ENCODE measurements at places on chromosomes 4 and X. TPM values are rescaled to one million over a fixed set of nuclear protein-coding genes. Genes with fewer than 3 reads are reported as not detected.
A peak's percentile ranks its signal among the peaks of the same experiment; 100 is the strongest.

The TIMP1 gene
- total RNA-seq = 289 TPM

DNA sequence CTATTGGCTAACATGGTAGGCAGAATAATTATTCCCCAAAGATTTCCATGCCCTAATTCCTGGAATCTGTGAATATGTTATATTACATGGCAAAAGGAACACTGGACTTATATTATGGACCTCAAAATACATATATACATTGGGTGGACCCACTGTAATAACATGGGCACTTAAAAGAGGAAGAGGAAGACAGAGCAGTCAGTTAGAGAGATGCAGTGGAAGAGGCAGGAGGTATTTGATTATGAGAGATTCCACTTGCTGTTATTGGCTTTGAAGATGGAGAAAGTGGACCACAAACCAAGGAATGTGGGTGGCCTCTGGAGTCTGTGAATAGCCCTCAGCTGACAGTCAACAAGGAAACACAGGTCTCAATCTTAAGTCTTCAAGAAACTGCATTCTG is 14.0 kb upstream of the ART3 start:
- no peak for DNase-seq

The TEX13C gene
- not detected for total RNA-seq

DNA sequence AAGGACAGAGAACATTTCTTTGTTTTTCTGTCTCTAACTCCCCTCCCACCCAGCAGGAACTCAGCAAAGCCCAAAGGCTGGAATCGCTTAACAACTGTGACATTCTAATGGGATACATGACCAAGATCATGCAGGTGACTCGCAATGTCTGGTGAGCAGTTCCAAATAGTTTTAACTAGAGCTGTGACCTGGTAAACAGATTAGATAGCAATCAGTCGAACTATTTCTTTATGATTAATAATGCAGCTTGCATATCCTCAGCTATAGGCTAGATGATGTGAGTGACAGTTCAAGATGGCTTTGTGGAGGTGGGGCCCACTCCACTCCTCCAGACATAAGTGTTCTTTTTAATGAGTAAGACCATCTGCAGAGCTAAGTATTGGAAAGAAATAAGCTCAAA is 20.0 kb upstream of the GABRE start:
- DNase-seq = no peak

The HSFX1 gene
- 3.0 TPM for total RNA-seq

The MAGEE2 gene
- total RNA-seq = not detected

The EMCN gene
- 4.4 TPM for total RNA-seq

- no peak for DNase-seq
These were observed 13.8 kb downstream of the GRXCR1 start for GRCh38 chr4:42906341-42906740.

DNA sequence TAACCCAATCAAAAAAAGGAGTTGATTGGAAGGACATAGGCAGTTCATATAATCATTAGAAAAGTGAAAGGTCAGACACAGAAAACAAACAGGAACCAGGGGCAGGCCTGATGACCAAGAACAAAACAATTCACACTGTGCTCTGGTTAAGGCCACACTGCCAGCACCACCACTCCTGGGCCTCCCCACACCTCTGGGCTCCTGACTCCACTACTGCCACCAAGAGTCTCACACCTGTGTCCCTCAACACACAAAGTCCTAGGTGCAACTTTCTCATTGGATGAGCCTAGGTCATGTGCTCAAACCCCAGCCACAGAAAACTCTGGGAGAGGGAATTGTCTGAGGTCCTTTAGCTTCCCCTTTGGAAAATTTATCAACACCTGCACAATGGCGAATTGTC is 11.1 kb upstream of the FAM9C start:
- DNase-seq = no peak

GRCh38 chr4:57981123-57981522 is 870.9 kb upstream of the IGFBP7 start:
- DNase-seq = no peak

The CCDC120 gene
- 7.3 TPM for total RNA-seq

- no peak for DNase-seq
These were observed 342.7 kb downstream of the GALNTL6 start for GRCh38 chr4:172155838-172156345.

DNA sequence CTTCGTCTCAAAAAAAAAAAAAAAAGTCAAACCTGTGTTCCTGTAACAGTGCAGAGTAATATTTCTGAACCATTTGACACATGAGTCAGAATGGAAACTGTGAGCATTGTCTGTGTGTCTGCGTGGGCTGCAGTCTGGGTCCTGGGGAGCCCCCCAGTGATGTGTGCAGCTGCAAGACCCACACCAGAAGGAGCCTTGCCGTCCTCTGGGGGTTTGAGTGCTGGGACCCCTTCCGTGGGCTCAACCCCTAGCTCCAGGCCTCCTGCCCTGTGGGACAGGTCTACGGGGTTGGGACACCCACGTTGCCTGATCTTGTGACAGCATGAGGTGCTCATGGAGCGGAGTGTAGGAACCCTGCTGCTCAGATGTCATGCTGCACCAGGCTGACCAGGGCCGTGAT is 43.7 kb downstream of the DDX3X start:
- no peak for DNase-seq

The CLIC2 gene
- total RNA-seq = 96.3 TPM

DNA sequence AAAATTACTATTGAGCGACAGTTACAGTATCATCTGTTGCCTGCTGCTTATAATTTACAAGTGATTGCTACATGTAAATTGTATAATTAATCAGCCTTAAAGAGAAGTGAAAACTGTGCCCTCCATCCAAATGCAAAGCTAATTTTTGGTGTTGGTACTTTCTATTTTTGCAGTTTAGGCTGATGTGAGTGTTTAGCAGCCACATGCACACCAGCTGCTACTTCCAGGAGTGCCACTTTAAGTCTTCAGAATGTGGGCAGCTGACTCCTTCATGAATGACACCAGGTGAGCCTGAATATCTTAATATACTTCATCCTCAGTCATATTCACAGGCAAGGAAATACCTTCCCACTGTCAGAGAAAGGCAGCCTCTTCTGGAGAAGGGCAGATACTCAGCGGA is 149.8 kb upstream of the RASGEF1B start:
- no peak for DNase-seq

DNA sequence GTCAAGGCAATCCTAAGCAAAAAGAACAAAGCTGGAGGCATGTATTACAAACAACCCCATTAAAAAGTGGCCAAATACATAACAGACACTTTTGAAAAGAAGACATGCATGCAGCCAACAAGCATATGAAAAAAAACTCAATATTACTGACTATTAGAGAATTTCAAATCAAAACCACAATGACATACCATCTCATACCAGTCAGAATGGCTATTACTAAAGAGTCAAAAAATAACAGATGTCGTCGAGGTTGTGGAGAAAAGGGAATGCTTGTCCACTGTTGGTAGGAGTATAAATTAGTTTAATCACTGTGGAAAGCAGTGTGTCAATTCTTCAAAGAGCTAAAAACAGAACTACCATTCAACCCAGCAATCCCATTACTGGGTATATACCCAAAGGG is 604.6 kb upstream of the GRIA3 start:
- DNase-seq = no peak

The CHRDL1 gene
- 27.0 TPM for total RNA-seq

DNA sequence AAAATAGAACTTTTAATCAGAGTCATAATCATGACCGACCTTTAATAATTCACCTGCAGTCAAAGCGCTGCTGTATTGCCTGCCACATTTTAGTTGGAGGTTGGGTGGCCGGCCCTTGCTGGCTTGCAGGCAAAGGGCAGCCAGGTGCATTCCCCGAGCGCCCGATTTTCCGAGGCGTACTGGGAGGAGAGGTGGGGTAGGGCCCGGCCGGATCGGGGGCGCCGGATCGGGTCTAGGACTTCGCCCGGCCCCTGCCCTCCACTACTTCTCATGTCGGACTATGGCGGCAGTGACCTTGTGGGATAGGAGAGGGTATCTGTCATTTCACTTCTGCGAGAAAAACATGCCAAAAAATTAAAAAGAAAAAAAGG is 2.5 kb upstream of the RS1 start:
- peak; percentile 86 for DNase-seq

GRCh38 chr4:146098978-146099377 is 76.5 kb upstream of the LSM6 start:
- DNase-seq = no peak

GRCh38 chr4:78032446-78032845 is 24.7 kb upstream of the FRAS1 start:
- no peak for DNase-seq

DNA sequence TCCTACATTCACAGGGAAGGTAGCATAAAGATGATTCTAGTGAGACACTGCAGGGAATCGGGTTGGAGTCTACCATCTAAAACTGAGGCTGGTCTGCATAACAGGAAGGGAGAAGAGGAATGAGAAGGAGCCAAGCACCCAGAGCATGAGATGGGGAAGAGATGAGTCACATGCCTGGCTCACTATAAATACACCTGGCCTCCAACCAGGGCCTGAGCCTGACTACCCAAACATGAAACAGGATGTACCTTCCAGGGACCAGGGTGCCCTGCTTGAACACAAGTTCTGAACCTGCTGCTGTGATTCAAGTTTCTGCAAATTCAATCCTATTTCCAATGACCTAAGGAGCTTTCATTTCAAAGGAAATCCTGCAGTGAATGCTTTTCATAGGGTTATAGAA is 24.9 kb downstream of the CD99L2 start:
- no peak for DNase-seq

DNA sequence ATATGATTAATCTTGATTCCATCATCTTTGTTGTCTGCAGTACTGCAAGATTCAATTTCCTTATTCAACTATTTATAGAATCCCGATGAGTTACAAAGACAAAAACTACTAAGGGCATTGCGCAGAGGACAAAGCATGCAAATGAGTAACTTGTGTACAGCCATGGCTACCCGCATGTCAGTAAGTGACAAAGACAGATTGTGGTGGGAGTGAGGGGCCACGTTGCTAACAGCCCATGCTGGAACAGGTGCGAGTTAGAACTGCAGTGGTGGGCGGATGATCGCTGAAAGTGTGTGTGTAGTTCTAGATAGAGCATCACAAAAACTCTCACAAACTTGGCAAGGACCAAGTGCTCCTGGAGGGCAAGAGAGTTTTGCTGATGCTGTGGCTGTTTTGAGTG is 49.5 kb downstream of the ACOX3 start:
- no peak for DNase-seq

DNA sequence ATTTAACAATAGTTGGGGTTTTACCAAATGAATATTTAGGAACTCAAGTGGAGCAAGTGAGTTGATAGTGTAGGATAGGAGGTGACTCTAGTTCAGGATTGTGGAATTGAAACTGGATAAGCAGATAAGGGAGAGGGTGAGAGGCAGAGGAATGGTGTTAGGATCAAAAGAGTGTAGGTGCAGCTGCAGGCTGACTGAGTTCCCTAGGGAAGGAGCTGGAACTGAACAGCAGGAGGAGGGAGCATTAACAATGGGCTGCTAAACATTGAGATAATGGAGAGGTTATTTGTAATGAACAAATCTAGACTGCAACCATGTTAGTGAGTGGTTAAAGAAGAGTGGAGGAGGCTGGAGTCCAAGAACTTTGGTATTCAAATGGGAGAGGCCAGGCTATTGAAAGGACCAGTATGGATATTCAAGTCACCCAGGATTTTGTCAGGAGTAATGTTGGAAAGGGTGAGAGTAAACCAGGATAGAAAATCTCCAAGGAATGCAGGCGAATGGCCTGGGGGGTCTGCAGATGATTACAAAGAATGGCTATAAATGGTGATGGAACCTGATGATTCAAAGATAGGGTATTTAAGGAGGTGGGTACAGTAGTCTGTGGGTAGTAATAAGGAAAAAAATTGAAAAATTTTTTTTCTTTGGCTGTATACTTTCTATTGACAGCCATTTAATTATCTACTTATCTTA is 497.1 kb upstream of the TENM3 start:
- no peak for DNase-seq

All from spleen (tissue), 13 donors.